Stimulated activated naive CD4-positive, alpha-beta T cell (primary cell): ENCODE measurements at places on chromosomes 4 and X.

- no peak for DNase-seq
These were observed 44.0 kb downstream of the GAB1 start for GRCh38 chr4:143380629-143381028.

DNA sequence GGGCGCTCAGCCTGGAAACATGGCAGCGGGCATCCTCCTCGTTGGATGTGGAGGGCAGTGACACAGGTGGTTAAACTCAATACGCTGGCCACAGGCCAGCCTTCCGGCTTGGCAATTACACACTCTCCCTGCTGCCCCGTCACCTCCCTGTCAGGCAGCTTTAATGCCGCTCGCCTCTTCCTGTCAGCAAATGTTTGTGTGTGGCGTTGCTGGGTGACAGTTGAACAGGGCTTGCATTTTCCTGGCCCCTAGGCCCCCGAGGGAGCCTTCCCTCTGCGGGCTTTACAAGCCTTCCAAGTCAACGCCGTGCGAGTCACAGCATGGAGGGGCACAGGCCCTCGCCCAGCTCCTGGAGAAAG lies 620.0 kb downstream of the BCOR start:
- DNase-seq: peak; percentile 20

GRCh38 chr4:25310803-25311166 lies 1.8 kb upstream of the ZCCHC4 start:
- DNase-seq: no peak

DNA sequence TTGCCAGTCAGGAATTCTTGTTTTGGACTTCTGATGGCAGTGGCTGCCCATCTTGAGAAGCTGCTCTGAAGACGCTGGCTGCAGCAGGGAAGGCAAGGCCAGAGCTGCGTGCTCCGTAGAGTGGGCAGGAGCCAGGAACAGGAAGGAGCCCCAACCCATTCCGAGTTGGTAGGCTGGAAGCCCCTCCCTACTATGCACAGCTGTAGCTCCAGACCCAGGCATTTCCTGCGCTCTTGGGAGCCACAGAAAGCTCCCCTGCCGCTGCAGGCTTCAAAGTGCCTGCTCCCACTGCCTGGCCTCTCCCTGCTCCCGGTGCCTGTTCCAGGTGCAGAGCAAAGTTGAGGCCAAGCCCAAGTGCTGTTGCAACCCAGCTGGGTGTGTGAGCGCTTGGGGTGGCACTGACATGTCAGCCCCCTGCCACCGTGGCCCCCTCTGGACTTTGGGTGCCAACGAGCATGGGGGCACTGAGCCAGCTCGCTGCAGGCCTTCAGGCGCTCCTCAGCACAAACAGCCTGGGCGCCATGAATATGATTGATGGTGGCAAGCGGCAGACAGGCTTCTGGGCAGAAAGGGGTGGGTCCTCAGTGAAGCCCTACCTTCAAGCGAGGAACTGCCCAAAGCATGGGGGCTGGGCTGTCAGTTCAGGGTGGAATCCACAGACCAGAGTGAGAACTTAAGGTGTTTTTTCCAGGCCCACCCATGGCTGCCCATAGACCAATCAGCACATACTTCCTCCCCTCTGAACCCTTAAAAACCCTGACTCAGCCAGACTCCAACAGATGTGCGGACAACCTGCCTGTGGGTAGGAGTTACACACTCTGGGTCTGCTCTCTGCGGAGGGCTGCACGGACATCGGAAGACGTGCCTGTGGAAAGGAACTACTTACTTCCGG lies 677.2 kb upstream of the INTU start:
- no peak for DNase-seq

DNA sequence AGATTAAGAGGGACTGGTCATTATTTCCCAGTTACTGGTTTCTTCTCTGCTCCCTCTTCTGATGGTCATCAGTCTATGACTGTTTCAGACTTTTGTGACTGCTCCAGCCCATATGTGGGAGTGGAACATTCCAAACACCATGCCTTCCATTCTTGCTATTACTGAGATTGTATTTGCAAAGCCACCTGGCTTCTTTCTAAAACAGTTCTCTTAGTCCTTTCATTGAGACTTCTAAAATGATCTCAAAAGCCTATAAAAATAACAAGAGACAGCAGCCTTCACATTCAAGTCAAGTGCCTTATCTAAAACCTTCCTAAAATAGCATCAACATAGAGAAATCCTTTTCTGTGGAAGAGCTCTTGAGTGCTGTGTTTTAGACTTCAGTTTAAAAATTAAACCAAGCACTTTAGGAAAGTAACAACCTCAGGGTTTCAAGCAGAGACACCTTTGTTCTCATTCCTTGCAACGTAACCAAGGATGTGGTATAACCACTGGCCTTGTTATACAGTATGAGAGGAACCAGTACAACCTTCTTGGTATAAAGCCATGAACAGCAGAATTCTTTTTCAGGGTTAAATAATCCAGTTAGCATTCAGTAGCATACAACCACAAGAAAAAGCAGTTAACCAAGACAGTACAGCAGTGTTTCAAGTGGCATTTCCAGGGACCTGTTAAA lies 97.1 kb downstream of the NFKB1 start:
- peak; percentile 81 for DNase-seq

DNA sequence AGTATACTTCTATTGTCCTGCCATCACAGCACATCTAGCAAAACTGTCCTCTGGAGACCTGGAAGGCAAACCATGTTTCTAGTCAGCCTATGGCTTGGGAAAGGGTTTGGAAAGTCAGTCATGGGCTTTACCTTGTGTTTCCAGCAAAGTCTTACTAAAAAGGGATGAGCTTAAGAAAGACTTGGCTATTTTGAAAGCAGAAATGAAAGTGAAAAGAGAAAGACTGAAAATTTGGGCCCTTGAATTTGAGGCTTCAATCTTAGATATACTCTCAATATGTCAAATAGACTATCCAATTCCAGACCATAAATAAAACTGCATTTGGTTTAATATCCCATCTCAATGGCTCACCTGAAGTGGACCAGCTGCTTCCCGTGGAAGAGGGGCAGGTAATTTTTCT lies 127.9 kb downstream of the ZNF330 start:
- no peak for DNase-seq

DNA sequence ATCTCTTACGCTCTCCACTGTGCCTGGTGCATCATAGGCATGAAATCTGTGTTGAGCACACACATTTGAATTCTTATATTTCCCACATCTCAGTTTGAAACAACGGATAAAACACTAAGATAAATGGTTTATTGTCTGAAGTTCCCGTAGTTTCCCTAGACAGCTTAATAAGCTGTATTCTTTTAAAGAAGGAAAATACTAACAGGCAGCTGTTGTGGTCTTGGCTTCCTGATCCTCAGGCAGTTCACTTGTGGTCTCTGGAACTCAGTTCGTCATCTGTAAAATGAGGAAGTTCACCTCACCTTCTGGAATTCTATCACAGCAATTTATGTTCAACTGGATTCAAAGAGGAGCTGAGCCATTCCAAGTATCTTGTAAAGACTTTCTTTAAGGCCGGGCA lies 1805.6 kb upstream of the TENM3 start:
- DNase-seq: no peak
